ENCODE measurements at places on chromosomes 7 and 10.

GRCh38 chr10:124992462-124993344 lies 50.8 kb downstream of the ZRANB1 start:
- no peak for DNase-seq

DNA sequence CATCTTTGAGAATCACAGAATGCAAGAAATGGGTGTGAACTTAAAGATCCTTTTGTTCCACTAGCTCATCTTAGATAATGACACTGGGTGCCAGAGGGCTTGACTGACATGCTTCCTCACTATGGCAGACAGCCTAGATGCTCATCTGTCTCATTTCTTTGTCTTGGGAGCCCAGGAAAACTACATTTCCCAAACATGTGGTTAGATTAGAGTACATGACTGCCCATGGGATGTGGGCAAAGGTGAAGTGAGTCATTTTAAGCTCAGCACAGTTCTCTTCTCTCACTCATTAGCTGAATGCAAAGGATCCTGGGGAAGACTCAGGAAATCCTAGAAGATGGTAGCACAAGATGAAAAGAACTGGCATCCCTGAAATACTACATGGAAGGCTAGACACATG lies 32.5 kb upstream of the TBX20 start:
- DNase-seq, result no peak

- no peak for DNase-seq
Measured at GRCh38 chr7:73394422-73394821, 39.2 kb upstream of the FZD9 start.

DNA sequence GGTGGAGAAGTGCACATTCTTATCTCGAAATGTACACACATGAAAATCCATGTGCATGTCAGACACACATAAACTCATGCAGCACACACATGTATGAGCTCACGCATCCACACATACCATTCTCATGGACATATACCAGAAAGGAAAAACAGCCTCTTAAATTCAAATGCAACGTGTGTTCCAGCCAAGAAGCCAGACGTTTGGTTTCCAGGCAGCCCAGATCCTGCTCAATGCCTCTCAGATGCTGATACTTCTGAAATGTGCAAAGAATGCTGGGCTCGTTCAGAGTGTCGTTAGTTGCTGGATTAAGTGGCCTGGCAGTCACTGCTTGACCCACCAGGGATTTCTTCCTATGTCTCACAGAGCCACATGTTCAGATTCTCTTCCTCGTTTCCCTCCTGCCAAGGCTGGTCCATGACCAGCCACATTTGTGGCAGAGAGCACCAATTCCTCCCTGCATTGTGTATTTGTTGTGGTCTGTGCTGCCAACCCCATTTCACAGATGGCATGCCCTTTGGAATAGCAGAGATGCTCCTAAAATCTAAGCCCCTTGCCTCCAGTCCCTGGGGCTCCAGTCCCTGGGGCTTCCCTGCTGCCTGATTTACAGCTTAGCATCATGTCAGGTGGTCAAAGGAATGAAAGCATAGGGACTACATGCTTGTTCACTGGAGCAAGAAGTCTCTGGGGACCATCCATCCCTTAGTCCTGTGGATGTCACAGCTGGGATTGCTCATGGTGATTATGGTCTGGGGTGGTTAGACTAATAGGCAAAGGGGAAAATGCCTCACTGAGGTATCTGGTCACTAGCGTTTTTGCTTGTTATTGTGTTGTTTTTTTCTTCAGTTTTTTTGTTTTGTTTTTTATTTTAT lies 426.6 kb downstream of the PLXNA4 start:
- DNase-seq, result no peak

- no peak for DNase-seq
Measured at GRCh38 chr7:121436688-121437087, 40.6 kb upstream of the FAM3C start.

- DNase-seq, result no peak
Measured at GRCh38 chr7:2802101-2802500, 42.0 kb downstream of the GNA12 start.

GRCh38 chr10:125389648-125390047 lies 229.3 kb upstream of the CTBP2 start:
- DNase-seq, result no peak

GRCh38 chr7:92831716-92832533 lies 4.4 kb downstream of the CDK6 start:
- DNase-seq, result no peak

- DNase-seq, result peak; percentile 85
Measured at GRCh38 chr7:2019711-2020511, 212.8 kb downstream of the MAD1L1 start.

DNA sequence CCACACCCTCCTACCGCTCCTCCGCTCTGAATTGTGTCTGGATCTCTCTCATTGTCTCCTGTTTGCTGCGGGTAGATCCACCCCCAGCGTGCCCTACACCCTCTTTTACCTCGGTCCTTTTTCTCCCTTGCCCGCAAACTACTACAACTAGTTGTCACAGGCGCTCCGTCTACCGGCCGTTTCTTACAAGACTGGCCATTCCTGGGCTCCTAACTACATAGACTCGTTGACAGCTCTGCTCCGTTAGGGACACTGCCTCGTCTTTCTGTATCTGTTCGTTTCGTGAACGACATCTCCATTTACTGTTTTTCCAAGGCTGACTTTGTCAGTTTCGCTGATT lies 786 bp downstream of the TAF3 start:
- DNase-seq, result no peak

Data from brain pericyte (primary cell).